Cardiac muscle cell (in vitro differentiated cells and primary cell): ENCODE measurements at places on chromosomes 13 and 19. TPM values are rescaled to one million over a fixed set of nuclear protein-coding genes. Genes with fewer than 3 reads are reported as not detected.

GRCh38 chr19:1752009-1752756, 1.1 kb upstream of the ONECUT3 start:
- peaks cover 98% of the 10 kb centered on the region for H3K27me3 ChIP-seq
- H3K36me3 ChIP-seq = no peaks in the 10 kb centered on the region
- H3K4me1 ChIP-seq = no peaks in the 10 kb centered on the region
- DNase-seq = no peak

The ZNF433 gene
- polyA plus RNA-seq = 8.2 and 8.8 TPM in 2 replicates

The PABPC3 gene
- polyA plus RNA-seq = 0.06 TPM in 1 of 2 replicates, not detected in the other

- DNase-seq = no peak
- H3K27ac ChIP-seq = no peak overlapping the region
- no peaks in the 10 kb centered on the region for H3K36me3 ChIP-seq
These were observed 764.3 kb upstream of the ARGLU1 start for GRCh38 chr13:107332188-107332587.

DNA sequence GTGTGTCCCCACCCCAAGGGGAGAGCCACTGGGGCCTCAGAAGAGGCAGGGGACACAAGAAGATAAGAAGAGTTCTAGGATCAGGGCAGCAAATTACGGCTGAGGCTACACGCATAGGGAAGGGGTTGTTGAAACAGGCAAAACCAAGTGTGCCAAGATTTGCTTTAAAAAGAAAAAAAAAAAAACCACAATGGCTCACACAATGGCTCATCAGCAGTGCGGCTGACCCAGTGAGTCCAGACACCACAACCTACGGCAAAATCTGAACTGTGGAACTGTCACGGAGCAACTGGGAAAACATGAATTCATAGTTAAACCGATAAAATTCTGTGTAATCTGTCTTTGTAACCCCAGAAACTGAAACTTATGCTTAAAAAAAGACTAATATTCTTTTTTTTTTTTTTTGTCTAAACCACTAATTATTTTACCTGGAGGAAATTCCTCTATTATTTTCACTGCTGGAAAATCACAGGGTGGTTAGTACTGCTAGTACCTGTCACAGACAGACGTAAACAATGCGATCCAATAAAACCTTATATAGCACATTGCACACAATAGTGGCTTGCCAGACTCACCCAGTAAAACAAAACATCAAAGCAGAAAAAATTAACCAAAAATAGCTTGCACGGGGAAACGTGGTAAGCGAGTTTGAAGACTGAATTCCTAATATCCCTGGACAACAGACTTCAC, 325.4 kb upstream of the TSHZ3 start:
- H3K27me3 ChIP-seq = peaks cover 2% of the 10 kb centered on the region
- DNase-seq = peak; percentile 64
- H3K27ac ChIP-seq = no peak overlapping the region
- H3K36me3 ChIP-seq = no peaks in the 10 kb centered on the region
- H3K4me3 ChIP-seq = no peak overlapping the region
- H3K4me1 ChIP-seq = no peaks in the 10 kb centered on the region

GRCh38 chr19:16374436-16374835, 49.8 kb downstream of the KLF2 start:
- H3K36me3 ChIP-seq = peaks cover 2% of the 10 kb centered on the region
- H3K27ac ChIP-seq = no peak overlapping the region
- no peak overlapping the region for H3K4me3 ChIP-seq
- peaks cover 13% of the 10 kb centered on the region for H3K4me1 ChIP-seq
- no peak for DNase-seq
